ENCODE measurements at places on chromosomes 7 and 10.

DNA sequence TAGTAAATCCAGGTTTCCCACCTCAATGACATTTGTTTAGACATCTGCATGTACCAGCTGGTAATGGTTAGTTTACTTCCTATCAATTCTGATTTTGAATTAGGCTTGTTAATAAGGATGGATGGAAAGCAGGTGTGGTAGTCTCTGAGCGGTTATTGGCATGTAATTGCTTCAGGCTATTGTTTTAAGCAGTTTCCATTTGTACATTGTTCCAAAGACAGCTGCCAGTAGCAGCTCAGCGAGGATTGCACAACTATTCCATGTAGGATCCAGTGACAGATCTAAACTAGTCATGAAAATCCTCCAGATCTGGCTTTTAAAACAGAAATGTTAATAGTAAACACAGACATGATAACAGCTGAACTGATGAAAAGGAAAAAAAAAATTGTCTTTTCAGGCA is 436.0 kb upstream of the ADARB2 start:
- no peak for DNase-seq

DNA sequence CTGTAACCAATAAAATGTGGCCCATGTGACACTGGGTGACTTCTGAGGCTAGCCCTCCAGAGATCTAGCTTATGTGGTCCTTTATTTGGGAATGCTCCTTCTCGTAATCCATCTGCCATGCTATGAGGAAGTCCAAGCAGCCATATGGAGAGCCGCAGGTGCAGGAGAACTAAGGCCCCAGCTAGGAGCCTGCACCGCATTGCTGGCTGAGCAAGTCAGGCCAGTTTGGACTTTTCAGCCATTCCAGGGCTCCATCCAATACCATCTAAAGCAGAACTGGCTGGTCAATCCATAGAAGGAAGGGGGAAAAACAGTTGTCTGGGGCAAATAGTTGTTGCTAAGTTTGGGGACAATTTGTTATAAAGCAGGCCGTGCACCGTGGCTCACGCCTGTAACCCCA is 32.6 kb downstream of the KLRG2 start:
- DNase-seq = no peak

DNA sequence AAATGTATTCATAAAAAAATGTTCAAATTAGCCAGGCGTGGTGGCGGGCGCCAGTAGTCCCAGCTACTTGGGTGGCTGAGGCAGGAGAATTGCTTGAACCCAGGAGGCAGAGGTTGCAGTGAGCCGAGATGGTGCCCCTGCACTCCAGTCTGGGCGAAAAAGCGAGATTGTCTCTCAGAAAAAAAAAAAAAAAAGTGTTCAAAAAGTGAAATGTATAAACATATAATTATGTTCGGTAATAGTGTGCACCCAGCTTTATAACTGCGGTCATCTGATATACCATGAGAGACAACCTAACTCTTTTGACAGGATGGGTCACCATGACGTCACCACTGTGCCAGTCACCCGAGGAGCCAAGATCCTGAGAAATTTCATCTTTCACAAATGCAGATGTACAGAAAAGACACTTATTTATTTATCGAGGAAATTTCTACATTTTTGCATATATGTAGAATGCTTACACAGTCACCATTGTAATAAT is 594 bp upstream of the RP9 start:
- DNase-seq = no peak

- DNase-seq = peak; percentile 23
Observed at GRCh38 chr7:139680676-139681462, 96.9 kb downstream of the HIPK2 start.

DNA sequence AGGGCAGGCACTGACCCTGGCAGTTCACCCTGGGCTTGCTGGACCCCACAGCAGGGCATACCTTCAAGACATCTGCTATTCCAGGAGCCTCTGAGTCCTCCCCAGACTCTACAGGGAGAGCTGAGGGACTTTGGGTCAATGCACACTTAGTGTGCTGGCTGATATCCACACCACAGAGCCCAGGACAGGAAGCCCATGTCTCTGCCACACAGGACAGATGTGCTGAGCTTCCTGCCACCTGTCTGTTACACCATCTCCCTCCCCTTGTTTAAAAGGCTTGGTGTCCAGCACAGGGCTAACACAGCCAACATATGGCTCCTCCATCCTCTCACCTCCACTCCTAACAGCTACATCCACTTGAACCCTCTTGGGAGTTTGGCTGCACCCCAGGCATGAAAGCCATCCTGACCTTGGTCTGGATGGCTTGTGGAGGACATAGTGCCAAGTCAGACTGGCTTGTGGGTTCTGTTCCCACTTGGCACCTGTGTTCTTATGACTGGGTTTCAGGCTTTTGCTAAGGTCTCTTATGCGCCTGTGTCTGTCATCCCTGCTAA is 529.8 kb downstream of the GALNT17 start:
- no peak for DNase-seq

GRCh38 chr10:51377932-51378599 is 303.8 kb downstream of the PRKG1 start:
- DNase-seq = no peak

DNA sequence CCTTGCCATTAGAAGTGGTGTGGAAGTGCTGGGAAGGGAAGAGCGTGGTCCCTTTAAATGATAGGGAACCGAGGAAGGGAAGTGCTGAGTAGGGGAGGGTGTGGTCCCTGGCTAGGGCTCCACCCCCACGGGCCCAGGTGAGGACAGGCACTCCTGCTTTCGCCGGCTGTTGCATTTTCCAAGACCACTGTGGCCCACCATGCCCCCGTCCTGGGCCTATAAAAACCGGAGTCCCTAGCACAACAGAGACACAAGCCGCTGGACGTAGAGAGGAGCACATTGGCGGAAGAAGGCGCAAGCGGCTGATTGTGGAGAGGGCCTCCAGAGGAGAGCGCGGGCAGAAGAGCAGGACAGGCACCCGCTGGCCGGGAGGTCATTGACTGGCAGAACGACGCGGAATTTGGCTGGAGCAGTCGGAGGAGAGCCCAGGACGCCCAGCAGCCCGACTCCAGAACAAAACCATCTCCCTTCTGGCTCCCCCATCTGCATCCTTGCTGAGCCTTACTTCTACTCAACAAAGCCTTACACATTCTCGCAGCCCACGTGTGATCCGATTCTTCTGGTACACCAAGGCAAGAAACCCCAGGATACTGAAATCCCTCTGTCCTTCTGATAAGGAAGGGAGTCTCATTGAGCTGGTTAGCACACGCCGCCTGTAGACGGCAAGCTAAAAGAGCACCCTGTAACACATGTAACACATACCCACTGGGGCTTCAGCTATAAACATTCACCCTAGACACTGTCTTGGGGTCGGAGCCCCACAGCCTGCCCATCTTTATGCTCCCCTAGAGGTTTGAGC is 146.2 kb upstream of the LYZL1 start:
- no peak for DNase-seq

GRCh38 chr7:126780993-126781392 is 471.7 kb downstream of the GRM8 start:
- no peak for DNase-seq

DNA sequence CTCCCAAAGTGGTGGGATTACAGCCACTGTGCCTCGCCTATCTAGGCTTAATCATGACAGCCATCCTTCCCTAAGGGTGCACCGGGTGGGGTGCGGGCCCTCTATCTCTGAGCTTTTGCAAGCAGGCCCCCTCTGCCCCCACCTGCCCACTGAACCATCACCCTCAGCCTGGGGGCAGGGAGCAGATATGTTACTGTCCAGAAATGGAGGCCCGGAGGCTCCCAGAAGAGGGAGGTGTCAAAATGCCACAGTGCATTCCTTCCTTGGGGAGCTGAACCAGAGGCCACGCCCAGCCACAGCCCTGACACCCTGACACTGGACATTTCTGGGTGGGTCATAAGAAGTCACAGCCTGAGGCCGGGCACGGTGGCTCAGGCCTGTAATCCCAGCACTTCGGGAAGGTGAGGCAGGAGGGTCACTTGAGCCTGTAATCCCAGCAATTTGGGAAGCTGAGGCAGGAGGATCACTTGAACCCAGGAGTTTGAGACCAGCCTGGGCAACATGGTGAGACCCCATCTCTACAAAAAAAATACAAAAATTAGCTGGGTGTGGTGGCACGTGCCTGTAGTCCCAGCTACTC is 129.8 kb upstream of the TNRC18 start:
- no peak for DNase-seq

GRCh38 chr7:115582956-115583355 is 447.6 kb downstream of the TFEC start:
- DNase-seq = no peak

DNA sequence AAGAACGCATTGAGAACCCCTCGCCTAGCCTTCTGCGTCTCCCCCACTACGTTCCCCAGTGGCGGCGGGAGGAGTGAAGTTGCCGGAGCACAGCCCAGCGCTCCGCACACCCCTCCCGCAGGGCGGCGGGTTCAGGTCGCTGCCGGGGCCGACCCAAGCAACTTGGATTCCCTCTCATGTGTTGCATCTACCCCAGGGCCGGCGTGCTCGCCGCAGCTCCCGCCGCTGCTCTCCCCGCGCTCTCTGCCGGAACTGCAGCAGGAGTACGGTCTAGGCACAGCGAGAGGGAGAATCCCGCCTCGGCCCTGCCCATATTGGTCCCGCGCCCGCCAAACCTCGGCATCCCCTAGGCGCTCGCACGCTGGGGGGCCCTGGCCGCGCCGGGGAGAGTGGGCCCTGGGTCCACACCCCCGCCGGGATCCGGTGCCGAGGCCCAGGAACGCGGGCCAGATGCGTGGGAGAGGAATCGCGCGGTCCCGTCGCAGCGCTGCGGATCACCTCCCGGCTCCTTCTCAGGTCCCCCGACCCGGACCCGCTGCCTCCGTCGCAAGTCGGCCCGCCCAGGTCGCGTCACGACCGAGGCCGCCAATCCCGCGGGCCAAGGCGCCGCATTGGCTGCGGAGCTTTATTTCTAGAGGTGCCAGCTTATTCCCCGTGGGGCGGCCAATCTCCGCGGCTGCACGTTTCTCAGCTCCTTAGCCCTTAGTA is 648 bp upstream of the TMEM243 start:
- peak; percentile 62 for DNase-seq

- no peak for DNase-seq
Observed at GRCh38 chr7:101235050-101235449, 2.6 kb downstream of the CLDN15 start.

DNA sequence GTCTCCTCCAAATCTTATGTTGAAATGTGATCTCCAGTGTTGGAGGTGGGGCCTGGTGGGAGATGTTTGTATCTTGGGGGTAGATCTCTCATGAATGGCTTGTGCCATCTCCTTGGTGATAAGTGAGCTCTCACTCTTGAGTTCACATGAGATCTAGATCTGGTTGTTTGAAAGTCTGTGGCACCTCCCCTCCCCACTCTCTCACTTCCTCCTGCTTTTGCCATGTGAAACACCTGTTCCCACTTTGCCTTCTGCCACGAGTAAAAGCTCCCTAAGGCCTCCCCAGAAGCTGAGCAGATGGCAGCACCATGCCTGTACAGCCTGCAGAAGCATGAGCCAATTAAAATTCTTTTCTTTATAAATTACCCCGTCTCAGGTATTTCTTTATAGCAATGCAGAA is 23.5 kb downstream of the TMEM229A start:
- no peak for DNase-seq

DNA sequence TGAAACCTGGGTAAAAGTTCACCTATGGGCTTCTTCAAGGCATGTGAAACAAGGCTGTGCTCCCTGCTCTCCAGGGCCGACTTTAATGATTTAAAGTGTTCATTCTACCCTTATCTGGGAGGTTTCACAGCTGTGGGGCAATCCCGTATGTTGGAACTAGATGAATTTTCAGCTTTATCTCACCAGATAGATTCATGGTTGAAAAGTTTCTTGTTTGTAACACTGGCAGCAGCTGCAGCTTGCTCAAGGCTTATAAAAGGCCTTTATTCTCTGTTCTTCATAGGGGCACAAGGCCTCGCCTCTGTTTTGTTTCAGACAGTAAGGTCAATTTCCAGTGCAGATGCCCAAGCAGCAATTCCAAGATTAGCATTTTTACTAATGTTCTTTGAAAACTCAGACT is 70.4 kb upstream of the DNAJB12 start:
- no peak for DNase-seq

GRCh38 chr10:15444105-15445005 is 73.3 kb upstream of the FAM171A1 start:
- DNase-seq = no peak

GRCh38 chr10:47192273-47192672 is 107.7 kb upstream of the GDF10 start:
- no peak for DNase-seq

- no peak for DNase-seq
Observed at GRCh38 chr10:86023931-86024280, 342.7 kb downstream of the GRID1 start.

DNA sequence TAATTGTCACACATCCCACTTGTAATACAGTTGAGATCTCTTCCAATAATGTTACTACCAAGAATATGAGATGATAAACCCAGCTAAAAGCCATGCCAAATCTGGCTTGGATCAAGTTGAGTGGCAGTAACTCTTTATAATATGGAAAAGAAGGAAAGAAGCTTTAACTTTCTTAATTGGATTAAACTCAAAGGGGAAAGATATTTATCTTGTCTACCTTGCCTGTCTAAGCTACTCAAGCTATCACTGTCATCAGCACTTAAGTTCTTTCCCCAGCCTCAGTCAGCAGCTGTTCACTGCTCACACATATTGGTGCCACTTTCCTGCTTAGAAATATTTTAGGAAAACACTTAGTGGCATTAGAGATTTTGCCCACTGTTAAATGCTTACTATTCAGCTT is 350.7 kb downstream of the IPMK start:
- no peak for DNase-seq

DNA sequence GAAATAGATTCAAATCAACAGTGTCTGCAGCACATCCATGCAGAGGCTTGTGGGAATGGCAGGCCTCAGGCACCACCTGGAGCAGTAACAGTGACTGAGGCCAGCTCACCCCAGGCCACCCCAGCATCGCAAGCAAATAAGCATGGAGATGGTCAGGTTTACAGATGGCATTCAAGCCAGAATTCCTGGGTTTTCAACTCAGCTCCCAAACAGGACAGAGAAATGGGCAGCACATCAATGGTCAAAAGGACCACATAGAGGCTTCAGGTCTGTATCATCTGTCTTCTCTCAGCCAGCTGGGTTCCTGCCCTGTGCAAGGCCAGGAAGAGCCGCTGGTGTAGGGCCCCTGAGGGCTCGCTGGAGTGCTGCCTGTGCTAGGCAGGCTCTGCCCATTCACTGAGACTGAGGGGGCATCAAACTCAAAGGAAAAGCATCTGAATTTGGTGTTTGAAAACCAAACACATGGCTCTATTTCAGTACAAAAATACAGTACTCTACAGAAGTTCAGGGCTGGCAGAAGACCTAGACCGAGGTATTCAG is 112.5 kb downstream of the KMT2E start:
- DNase-seq = no peak

Measured in stimulated activated CD4-positive, alpha-beta T cell treated with anti-CD3 and anti-CD28 coated beads, Interleukin-1b, Interleukin-23, amount 100 ng/mL, for 1 hour (primary cell).